ENCODE measurements at places on chromosomes 12 and 14.
A peak's percentile ranks its signal among the peaks of the same experiment; 100 is the strongest.

- DNase-seq: peak; percentile 79
These were observed 29.4 kb upstream of the STAC3 start for GRCh38 chr12:57280211-57281062.

DNA sequence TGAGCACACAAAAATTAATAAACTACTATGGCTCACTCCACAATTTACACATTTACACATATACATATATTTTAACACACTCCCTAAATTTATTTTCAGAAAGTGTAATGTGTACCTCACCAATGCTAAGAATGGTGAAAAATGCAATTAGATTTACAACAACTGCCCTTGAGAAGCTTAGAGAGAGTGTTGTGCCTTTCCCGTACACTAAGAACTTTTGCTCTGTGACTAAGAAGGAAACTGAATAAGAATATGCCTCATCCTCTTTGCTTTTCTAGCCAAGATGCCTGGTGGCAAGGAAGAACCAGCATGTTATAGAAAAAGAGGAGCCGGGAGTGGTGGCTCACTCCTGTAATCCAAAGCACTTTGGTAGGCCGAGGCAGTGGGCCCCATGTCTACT, 62.3 kb downstream of the SINHCAF start:
- DNase-seq: no peak

DNA sequence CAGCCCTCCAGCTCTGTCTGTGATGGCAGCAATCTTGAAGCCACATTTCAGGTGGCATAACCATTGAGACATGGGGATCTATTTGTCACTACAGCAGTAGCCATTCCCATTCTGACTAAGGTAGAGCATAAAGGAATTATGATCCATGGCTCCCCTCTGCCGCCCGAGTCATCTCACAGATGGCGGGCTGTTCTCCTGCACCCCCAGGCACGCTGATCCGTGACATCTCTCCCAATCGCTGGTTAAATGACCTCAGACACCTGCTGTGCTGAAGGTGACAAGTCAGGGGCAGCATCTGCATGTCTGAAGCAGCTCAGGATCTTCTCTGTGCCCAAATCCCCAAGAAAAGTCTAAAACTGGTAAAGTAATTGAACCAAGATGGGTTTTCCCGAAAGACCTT, 124.3 kb downstream of the ZFP36L1 start:
- no peak for DNase-seq

GRCh38 chr14:38210587-38211216, 3.0 kb downstream of the SSTR1 start:
- no peak for DNase-seq

- no peak for DNase-seq
These were observed 10.7 kb upstream of the LHX5 start for GRCh38 chr12:113482334-113482733.

- DNase-seq: no peak
These were observed 36.6 kb downstream of the KRT76 start for GRCh38 chr12:52740584-52740983.

- no peak for DNase-seq
These were observed 154.9 kb downstream of the ASCL4 start for GRCh38 chr12:107929436-107929835.

DNA sequence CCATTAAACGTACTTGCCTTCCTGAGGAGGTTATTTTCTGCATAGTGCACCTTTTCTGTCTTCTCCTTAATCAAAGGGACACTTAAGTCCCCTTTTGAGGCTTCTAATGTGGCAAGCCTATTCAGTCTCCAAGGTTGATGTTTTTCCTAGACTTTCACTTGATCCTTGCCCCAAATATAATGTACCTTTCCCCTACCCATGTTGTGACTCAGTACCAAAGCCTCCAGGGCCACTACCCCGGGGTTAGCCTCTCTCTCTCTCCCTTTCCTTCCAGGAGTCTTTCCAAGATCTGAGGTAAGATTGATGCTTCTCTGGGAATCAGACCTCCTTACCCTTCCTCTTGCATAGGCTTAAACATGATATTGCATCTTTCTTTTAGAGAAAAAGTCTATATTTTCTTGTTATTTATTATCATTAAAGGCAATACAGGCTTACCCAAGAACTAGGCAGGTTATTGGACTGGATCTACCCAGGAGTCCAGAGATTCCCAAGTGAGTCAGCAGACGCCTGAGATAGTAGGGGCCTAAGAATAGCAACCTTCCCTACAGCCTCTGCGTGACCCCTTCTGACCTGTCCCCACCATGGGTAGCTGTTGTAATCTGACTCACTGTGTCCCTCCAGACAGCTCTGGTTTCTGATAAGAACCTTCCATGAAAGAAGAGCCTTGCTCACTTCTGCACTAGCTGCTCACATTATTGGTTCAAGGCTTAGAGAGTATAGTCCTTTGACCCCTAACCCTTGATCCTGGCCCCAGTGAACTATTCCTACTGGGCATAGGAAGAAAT, 172.9 kb downstream of the ZFP36L1 start:
- DNase-seq: no peak

- peak; percentile 14 for DNase-seq
These were observed 183.4 kb upstream of the PPFIA2 start for GRCh38 chr12:81942594-81942993.

DNA sequence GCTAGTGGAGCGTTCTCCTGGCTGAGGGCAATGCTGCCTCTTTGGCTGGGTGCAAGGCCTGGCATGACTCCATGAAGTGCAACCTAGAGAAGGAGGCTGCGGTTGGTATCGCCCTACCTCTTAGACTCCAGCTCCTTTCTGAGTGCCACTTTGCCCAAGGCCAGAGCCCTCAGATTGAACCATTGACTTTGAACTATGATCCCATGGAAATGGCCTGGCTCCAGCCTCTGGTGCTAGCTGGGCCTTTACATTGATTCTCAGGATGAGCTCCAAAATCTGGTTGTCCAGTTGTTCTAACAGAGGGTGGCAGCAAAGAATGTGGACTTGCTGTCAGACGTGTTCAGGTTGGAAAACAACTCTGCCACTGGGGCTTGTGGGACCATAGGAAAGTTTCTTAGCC, 16.1 kb upstream of the SMOC1 start:
- no peak for DNase-seq

GRCh38 chr14:31241450-31242114, 34.0 kb upstream of the HECTD1 start:
- DNase-seq: no peak

DNA sequence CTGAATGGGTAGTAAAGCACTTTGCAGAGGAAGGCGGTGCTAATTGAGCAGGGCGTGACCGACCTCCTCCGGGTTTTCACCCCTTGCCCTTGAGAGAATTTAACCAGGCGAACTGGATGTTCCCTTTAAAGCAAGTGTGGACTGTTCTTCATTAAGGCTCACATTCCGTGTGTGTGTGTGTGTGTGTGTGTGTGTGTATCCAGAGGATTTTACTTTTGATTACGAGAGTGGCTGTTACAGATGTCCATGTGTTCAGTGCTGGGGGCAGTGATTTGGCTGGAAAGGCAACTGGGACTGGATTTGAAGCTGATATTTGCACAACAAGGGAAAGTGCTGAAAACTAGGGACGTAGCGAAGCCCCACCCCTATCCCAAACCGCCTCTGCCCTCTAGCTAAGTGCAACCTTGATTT, 2.2 kb downstream of the TMEM132C start:
- no peak for DNase-seq

DNA sequence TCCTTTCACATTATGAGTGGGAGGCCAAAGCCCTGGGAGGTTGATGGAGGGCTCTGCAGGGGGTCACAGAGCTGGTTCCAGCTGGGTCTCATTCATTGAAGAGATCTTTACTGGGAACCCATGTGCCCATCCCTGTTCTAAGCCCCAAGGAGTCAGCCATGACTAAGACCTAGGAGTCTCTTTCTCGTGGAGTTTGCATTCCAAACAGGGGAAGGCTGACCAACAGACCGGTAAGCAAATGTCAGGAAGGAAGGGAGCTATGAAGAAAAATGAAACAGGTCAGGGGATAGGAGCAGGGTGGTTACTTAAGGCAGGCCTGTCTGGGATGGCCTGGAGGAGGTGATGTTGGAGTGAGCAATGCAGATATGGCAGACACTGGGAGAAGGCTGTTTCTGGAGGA, 31.5 kb downstream of the SYNDIG1L start:
- no peak for DNase-seq

GRCh38 chr14:95502381-95502950, 14.0 kb downstream of the SYNE3 start:
- no peak for DNase-seq

- no peak for DNase-seq
These were observed 249.9 kb downstream of the CCDC91 start for GRCh38 chr12:28440081-28440608.

GRCh38 chr12:42960087-42960527, 370.6 kb upstream of the PRICKLE1 start:
- DNase-seq: no peak

DNA sequence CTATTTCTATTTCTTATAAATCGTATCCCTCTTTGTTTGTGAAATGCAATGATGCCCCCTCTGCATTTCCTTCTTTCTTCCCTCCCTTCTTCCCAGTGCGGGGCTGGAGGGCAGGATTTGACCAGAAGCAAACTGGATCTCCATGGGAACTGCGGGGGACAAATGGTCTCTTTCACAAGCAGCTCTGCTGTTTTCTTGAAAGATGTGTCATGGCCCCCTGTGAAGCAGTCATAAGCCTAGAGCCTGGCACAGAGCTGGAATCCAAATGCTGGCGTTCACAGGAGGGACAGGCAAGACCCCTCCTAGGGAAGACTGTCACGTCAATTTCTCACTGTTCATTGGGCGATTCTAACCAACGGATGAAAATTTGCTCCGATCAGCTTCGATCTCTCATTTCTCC, 203.5 kb upstream of the NOS1 start:
- no peak for DNase-seq

DNA sequence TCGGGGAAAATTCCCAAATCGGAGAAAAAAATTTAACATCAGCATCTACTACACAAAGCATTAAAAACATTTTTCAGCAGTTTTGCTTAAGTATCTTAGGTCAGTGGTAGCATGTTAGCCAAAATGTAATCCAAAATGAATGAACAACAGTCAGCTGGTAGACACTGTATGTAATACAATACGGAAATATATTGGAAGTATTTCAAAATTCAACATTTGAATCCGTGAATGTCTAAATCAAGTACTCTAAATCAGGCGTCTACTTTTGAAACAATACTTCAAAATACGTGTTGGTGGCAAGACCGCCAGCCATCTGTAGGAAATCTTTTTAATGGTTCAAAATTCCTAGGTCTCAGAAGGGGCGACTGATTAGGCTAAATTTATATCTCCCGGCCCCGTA, 1.1 kb downstream of the SCAF11 start:
- no peak for DNase-seq

DNA sequence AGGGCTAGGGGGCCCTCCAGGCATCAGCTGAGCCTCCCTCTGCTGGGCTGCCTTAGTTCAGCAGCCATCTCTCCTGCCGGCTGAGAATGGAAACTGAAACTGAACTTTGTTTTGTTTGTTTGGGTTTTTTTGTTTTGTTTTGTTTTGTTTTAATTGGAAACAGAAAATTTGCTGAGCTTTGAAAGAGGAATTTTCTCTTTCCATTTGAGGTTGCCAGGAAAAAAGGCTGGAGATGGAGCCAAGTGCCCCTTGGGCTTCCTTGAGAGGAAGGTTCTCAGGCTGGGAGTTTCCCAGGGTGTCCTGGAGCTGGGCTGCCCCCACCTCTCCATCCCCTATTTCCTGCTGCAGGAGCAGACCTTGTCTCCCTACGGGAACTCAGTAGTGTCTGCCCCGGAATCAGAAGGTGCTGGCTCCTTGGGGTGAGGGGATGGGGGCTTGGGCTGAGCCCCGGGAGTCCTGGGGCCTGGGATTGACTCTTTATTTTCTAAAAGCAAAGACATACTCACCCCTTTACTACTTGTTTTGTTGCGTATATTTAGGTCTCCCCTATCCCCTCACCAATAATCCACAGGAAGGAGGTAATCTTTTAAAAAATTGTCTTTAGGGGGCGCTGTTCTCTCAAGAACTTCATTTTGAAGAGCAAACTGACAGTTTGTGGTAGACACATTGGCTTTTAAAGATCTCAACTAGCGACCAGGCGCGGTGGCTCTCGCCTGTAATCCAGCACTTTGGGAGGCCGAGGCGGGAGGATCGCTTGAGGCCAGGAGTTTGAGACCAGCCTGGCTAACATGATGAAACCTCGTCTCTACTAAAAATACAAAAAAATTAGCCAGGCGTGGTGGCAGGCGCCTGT, 21.3 kb upstream of the OASL start:
- DNase-seq: peak; percentile 49

DNA sequence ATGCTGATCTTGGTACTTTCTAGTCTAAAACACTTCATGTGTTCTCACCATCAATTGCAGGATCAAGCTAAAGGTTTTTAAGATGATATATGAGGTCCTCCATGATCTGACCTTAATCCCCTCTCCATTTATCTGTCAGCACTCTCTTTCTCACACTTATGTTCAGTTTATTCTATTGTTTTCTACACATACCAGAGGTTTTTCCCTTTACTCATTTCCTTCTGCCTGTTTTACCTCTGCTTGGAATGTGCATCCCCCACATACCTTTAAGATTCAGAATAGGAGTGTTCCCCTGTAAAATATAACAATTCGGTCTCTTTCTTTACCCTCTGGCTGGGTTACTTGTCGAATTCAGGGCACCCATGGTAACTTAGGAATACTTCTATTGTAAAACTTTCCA, 219.1 kb upstream of the PKP2 start:
- DNase-seq: no peak

DNA sequence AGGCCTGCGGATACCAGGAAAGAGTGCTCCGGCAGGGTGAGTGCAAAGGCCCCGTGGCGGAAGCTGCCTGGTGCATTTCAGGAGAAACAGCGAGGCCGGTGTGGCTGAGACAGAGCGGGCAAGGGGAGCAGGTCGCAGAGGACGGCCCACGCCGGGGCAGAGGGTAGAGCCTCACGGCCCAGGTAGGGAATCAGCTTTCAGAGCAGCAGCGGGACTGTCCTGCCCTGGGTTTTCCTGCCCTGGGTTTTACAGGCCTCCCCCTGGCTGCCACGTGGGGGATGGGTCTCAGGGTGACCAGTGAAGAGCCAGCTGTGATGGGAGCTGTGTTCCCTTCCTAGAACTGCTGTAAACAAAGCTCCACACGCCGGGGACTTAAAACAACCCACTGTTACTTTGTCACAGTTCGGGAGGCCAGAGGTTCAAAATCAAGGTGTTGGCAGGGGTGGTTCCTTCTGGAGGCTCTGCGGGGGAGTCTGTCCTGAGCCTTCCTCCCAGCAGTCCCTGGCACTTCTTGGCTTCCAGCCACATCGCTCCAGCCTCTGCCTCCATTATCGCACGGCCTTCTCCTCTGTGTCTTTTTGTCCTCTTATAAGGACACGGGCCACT, 10.4 kb downstream of the NCOR2 start:
- DNase-seq: no peak

DNA sequence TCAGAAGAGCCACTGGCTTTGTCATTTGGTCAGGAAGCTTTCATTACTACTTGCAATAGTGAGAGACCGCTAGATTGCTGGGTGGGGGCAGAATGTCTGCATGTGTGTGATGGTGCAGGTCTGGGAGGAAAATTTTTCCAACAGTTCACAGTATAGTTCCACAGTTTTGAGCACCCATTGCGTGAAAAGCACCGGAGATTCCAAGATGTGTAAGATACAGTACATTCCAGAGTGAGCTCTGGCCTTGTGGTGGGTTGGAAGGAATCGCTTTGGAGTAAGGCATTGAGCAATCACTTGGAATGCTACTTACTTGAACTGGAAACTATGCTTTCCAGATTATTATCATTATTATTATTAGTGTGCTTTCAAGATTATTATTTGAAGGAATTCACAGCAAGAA, 47.6 kb upstream of the FRMD6 start:
- no peak for DNase-seq
